ENCODE measurements at places on chromosomes 4 and X. TPM values are rescaled to one million over a fixed set of nuclear protein-coding genes. Genes with fewer than 3 reads are reported as not detected.

SASH3 gene
- total RNA-seq = 6.1 TPM

CDS1 gene
- total RNA-seq = 44.2 TPM

MAGEC3 gene
- not detected for total RNA-seq

MAPK10 gene
- 4.2 TPM for total RNA-seq

TBX22 gene
- total RNA-seq = not detected

APELA gene
- total RNA-seq = not detected

APBB2 gene
- total RNA-seq = 26.3 TPM

MRFAP1 gene
- 115 TPM for total RNA-seq

ZC4H2 gene
- 15.0 TPM for total RNA-seq

STBD1 gene
- total RNA-seq = 11.9 TPM

GRPEL1 gene
- 28.4 TPM for total RNA-seq

ENPEP gene
- total RNA-seq = 1.2 TPM

IDUA gene
- 33.4 TPM for total RNA-seq

PRRG1 gene
- total RNA-seq = 11.6 TPM

KIAA1210 gene
- not detected for total RNA-seq

RAB39B gene
- total RNA-seq = 0.27 TPM

VAMP7 gene
- total RNA-seq = 32.6 TPM

RAP2C gene
- total RNA-seq = 26.9 TPM

HERC6 gene
- 8.2 TPM for total RNA-seq

ALPK1 gene
- 39.8 TPM for total RNA-seq

GRIA3 gene
- 0.51 TPM for total RNA-seq

PAGE5 gene
- total RNA-seq = not detected

CENPVL2 gene
- not detected for total RNA-seq

SYTL5 gene
- total RNA-seq = 3.0 TPM

XAGE1A gene
- not detected for total RNA-seq

TXK gene
- 3.1 TPM for total RNA-seq

SERPINA7 gene
- not detected for total RNA-seq

CSAG3 gene
- total RNA-seq = not detected

GAGE12H gene
- total RNA-seq = not detected

USP51 gene
- 0.26 TPM for total RNA-seq

Data from mucosa of descending colon (tissue), 3 donors.